ENCODE measurements at places on chromosomes 13 and 19. TPM values are rescaled to one million over a fixed set of nuclear protein-coding genes. Genes with fewer than 3 reads are reported as not detected.

DNA sequence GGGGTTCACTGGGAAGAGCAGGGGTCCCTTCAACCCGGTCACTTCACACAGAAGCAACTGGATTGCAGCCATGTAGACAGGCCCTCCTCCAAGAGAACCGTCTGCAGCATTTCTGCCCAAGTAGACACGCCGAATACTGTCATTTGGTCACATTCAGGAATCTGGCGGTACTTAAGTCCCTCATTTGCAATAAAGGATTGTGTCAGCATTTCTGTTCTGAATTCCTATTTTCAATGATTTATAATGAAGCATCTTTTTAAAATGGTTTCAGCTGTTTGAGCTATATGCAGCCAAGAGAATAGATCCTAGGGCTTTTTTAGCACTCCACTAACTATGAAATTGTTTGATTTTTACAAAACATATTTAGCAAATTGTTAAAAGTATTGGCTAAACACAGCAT lies 143.5 kb upstream of the SOX1 start:
- no peak for DNase-seq

DNA sequence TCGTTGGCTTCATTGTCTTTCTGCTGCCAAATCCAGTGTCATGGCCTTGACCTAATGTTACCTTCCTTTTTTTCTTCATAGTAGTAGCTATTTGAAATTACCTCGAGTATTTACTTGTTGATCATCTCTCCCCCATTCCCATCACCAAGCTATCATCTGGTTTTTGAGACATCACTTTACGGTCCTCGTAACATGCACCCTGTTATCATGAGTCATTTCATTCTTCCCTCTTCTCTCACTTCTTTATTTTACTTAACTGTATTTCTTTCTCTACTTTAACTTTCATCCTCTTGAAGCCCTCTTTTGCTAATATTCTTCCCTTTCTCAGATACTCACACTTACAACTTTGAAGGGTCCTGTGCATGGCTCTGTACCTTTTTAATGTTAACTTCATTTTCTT lies 31.8 kb downstream of the TPP2 start:
- no peak for DNase-seq

The DNAAF3 gene
- total RNA-seq = 10.4 TPM

GRCh38 chr13:107119989-107120881 lies 552.3 kb upstream of the ARGLU1 start:
- DNase-seq = no peak

The KLK2 gene
- not detected for total RNA-seq

GRCh38 chr13:29737061-29737460 lies 113.4 kb downstream of the UBL3 start:
- DNase-seq = no peak

The CSNK1G2 gene
- 133 TPM for total RNA-seq

DNA sequence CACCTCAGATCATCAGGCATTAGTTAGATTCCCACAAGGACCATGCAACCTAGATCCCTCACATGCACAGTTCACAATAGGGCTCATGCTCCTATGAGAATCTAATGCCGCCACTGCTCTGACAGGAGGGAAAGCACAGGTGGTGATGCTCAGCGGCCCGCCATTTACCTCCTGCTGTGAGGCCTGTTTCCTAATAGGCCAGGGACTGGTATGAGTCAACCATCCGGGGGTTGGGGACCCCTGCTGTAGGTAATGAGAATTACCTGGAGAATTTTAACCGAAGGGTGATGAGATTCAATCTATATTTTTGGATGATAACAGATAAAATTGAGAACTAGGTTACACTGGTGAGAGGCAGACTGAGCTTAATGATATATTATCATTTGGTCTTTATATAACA lies 101.4 kb downstream of the LACC1 start:
- DNase-seq = no peak

- DNase-seq = no peak
Measured at GRCh38 chr13:80462037-80462436, 121.1 kb upstream of the SPRY2 start.

DNA sequence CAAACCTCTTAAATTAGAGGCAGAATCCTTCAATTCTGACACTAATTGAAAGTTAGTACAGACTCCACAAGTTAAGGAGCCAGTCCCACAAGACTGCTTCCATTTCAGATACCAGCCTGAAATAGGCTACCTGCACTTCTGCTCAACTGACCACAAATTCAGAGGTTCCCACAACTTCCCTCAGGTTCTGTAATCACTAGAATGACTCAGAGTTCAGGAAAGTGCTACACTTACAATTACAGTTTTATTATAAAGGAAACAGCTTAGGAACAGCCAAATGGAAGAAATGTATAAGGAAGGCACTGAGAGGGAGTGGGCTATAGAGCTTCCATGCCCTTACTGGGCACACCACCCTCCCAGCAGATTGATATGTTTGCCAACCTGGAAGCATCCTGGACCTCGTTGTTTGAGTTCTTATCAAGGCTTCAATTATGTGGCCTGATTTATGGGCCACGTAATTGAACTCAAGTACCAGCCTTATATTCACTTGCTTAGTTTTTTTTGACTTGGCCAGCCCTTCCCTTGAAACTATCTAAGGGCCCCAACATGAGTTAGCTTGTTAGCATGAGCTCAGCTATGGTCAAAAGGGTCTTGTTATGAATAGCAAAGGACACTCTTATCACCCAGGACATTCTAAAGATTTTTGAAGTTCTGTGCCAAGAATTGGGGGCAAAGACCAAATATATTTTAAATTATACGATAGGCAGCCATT lies 25.9 kb downstream of the NBEA start:
- DNase-seq = no peak

The ZNF723 gene
- total RNA-seq = not detected

The GAPDHS gene
- total RNA-seq = not detected

DNA sequence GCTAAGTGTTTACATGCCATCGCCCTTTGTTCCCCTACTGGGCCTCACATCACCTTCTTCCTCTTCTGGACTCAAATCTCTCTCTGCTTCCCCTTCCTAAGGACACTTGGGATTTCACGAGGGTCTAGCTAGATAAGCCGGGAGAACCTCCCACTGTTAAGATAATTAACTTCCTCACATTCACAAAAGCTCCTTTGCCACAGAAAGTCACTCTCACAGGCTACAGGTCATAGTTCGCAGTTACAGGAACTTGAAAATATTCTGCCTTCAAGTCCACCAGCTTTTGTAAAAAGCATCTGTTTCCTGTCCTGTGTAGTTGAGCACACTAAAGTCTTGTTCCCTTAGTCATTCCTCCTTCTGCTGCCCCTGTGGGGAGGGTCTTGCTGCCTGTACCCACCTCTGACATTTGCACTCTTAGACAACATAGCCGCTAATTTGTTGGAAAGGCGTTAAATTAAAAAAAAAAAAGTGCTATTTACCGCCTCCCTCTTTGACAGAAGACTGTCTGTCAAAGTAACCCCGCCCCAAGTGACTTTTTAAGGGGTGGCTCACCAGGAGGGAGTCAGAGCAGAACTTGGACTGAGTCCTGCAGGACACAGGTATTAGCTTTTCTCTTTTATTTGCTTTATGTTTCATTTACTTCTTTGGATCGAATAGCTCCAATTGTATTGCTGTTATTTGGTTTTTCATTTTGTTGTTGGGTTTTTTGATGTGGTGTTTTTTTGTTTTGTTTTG lies 26.8 kb upstream of the CEACAM21 start:
- DNase-seq = peak; percentile 2

- no peak for DNase-seq
Measured at GRCh38 chr13:113157929-113158747, at the start of gene PROZ. Gene PROZ, plus strand, starts transcription at chr13:113158648. Its CDS starts 13 bp downstream, at chr13:113158661.

DNA sequence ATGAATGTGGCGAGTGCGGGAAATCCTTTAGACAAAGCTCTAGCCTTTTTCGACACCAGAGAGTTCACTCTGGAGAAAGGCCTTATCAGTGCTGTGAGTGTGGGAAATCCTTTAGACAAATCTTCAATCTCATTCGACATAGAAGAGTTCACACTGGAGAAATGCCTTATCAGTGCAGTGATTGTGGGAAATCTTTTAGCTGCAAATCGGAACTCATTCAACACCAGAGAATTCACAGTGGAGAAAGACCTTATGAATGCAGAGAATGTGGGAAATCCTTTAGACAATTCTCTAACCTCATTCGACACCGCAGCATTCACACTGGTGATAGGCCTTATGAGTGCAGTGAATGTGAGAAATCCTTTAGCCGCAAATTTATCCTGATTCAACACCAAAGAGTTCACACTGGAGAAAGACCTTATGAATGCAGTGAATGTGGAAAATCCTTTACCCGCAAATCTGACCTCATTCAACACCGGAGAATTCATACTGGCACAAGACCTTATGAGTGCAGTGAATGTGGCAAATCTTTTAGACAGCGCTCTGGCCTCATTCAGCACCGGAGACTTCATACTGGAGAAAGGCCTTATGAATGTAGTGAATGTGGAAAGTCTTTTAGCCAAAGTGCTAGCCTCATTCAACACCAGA lies 5.7 kb downstream of the ZNF551 start:
- DNase-seq = no peak

The FAM216B gene
- not detected for total RNA-seq

GRCh38 chr19:47283405-47284059 lies 8.8 kb downstream of the INAFM1 start:
- no peak for DNase-seq

The KDM4B gene
- 43.3 TPM for total RNA-seq

DNA sequence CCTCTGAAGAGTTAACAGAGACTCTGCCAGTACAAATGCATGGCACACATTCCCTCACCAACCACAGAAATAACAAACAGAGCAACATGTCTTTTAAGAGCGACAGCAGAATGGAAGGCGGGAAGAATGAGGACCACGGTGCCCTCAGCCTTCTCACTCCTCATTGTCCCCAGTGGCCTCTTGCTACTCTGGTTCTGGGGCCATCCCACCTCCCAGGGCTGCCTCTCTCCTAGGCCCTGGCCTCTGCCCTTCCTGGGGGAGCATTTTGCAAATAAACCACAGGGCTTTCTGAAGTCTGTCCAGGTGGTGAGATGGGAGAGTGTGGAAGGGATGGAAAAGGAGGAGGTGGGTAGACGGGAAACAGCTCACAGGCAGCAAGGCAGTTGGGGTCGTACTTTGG lies 28.3 kb downstream of the CYP2B6 start:
- no peak for DNase-seq

- no peak for DNase-seq
Measured at GRCh38 chr13:99057310-99057975, 79.6 kb upstream of the DOCK9 start.

The CD177 gene
- not detected for total RNA-seq

- DNase-seq = no peak
Measured at GRCh38 chr13:101552786-101553185, 100.3 kb downstream of the ITGBL1 start.

The MYH14 gene
- 4.0 TPM for total RNA-seq

DNA sequence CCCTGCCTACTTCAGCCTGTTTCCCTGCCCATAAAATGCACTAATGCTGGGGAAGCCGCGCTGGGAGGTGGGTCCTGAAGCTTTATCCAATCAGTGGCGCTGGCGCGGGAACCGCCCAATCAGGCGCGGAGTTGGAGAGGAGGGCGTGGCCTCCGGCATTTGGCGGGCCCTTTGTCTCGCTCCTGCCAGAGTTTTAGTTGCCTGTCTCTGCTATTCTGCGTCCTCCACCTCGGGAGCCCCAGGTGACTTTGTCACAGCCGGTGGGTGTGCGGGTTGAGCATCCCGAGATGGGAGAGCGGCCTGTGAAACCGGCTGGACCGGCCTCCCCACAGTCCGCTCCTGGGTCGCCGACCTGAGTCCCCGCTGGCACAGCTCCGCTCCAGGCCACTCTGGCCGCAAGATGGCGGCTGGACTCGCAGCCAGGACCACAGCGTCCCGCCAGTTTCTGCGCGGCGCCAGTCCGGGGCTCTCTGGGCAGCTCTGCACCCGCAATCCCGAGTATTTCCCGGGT lies 30.7 kb upstream of the ZNF429 start:
- peak; percentile 75 for DNase-seq

The POLRMT gene
- total RNA-seq = 71.1 TPM

DNA sequence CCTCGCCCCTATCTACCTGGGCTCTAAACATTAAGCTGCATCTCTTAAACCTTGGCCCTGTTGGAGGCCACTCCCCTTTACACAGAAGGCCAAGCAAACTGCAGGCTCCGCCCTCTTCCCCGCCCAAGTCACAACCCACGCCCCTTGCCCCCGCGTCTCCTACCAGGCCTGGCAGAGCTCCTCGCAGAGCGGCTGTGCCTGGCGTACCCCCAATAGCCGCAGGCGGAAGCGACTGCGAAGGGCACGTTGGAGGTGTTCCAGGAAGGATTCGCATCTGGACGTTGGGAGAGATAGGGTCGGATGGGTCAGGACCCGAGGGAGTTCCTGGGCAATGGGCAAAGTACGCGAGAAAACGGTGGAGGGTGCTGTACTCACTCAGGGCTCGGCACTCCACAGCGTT lies 5.9 kb downstream of the RTBDN start:
- no peak for DNase-seq

- DNase-seq = peak; percentile 51
Measured at GRCh38 chr19:46784262-46785053, 3.9 kb downstream of the SLC1A5 start.

DNA sequence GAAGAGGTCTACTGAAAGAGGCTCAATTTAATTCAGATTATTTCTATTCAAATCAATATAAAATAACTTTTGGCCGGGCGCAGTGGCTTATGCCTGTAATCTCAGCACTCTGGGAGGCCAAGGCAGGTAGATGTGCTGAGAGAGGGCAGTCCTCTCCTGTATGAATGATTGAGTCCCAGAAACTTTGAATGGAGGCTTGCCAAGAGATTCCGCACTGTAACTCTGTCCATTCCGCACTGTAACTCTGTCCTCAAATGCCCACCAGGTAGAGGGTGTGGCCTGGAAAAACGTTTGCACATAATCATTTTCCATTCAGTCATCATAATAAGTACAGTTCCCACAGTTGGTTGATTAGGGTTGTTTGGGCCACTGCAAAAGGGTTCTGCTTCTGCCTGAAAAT lies 274.7 kb upstream of the SOX21 start:
- no peak for DNase-seq

DNA sequence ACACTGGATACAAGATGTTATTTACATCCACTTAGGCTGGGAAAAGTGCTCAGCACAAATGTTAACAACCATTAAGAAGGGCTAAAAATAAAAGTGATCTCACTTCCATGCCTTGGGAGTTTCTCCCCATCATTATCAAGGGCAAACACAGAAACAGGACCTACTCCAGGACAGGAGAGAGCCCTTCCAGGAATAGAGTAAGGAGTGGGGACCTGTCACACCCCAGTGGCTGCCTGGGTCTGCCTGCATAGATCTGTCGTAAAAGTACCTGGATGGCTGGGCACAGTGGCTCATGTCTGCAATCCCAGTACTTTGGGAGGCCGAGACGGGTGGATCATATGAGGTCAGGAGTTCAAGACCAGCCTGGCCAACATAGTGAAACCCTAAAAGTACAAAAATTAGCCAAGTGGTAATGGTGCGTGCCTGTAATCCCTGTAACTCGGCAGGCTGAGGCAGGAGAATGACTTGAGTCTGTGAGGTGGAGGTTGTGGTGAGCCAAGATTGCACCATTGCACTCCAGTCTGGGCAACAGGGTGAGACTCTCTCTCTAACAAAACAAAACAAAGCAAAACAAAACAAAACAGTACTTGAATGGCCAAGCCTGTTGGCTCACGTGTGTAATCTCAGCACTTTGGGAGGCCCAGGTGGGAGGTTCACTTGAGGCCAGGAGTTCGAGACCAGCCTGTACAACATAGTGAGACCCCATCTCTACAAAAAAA lies 5.6 kb downstream of the ATP8A2 start:
- DNase-seq = no peak

- DNase-seq = no peak
Measured at GRCh38 chr19:2977746-2978138, 378 bp downstream of the TLE6 start.
